ENCODE measurements at places on chromosomes 16 and 17.

GRCh38 chr17:75689441-75689873 lies 22.3 kb downstream of the SAP30BP start:
- DNase-seq: no peak
- H3K27ac ChIP-seq: no peak overlapping the region
- H3K4me1 ChIP-seq: peaks cover 18% of the 10 kb centered on the region
- H3K36me3 ChIP-seq: peaks cover 30% of the 10 kb centered on the region

- no peak overlapping the region for H3K4me3 ChIP-seq
- peaks cover 25% of the 10 kb centered on the region for H3K4me1 ChIP-seq
- H3K36me3 ChIP-seq: no peaks in the 10 kb centered on the region
- H3K27me3 ChIP-seq: no peaks in the 10 kb centered on the region
- no peak overlapping the region for H3K27ac ChIP-seq
Measured at GRCh38 chr16:85158743-85159178, 46.5 kb upstream of the CIBAR2 start.

GRCh38 chr16:85567101-85567866 lies 45.8 kb upstream of the GSE1 start:
- no peaks in the 10 kb centered on the region for H3K27me3 ChIP-seq
- peaks cover 4% of the 10 kb centered on the region for H3K36me3 ChIP-seq
- peaks cover 18% of the 10 kb centered on the region for H3K4me1 ChIP-seq
- no peak overlapping the region for H3K4me3 ChIP-seq

DNA sequence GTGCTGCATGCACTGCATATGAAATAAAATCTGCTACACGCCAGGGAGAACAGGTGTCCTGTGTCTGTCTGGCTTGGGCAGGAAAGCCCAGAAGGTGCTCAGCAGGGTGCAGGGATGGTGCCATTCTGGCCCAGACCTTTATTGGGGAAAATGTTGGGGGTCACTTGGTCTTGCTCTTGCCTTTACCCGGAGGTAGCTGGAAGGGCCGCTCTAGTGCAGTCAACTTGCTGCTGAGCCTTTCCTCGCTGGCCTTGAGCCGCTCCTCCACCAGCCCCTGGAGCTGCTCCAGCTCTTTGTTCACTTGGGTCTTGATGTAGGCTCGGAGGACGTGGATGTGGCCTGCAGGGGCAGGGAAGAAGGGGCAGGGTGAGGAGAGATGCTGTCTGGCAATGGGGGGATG lies 4.5 kb downstream of the CFAP119 start:
- H3K4me3 ChIP-seq: no peak overlapping the region
- H3K27me3 ChIP-seq: no peaks in the 10 kb centered on the region
- DNase-seq: no peak
- peaks cover 5% of the 10 kb centered on the region for H3K4me1 ChIP-seq
- H3K36me3 ChIP-seq: peaks cover 32% of the 10 kb centered on the region

- H3K4me3 ChIP-seq: no peak overlapping the region
- no peak overlapping the region for H3K27ac ChIP-seq
- DNase-seq: no peak
- H3K27me3 ChIP-seq: no peaks in the 10 kb centered on the region
- no peaks in the 10 kb centered on the region for H3K4me1 ChIP-seq
- no peaks in the 10 kb centered on the region for H3K36me3 ChIP-seq
Measured at GRCh38 chr16:26642047-26642664, 424.6 kb upstream of the C16orf82 start.

DNA sequence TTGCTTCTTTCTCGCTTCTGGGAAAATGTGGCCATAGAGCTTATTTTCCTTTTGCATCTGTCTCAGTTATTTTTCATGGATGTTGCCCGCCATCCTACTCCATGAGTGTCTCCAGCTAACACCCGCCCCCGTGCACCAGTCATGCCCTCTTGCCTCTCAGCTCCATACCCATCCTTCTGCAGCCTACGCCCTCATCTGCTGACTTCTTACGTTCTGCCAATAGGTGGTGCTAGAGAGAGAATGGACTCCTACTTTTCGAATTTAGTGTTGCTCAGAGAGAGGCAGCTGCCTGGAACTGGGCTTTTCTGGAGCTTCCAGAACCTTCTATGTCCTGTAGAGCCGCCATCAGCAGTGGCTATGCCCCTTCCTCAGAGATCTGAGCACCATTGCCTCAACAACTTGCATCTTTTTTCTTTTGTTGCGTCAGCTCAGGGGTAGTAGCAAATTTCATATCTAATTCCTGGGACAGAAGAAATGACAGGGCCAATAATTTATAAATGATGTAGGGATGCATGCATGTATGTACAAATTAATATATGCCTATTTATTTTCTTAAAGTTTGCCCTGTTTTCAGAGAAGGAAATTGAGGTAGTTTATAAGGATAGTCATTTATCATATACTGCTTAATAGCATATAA lies 119.7 kb upstream of the MYOCD start:
- no peaks in the 10 kb centered on the region for H3K36me3 ChIP-seq
- peaks cover 4% of the 10 kb centered on the region for H3K4me1 ChIP-seq
- no peak overlapping the region for H3K27ac ChIP-seq
- H3K4me3 ChIP-seq: no peak overlapping the region
- DNase-seq: peak; percentile 63
- no peaks in the 10 kb centered on the region for H3K27me3 ChIP-seq

DNA sequence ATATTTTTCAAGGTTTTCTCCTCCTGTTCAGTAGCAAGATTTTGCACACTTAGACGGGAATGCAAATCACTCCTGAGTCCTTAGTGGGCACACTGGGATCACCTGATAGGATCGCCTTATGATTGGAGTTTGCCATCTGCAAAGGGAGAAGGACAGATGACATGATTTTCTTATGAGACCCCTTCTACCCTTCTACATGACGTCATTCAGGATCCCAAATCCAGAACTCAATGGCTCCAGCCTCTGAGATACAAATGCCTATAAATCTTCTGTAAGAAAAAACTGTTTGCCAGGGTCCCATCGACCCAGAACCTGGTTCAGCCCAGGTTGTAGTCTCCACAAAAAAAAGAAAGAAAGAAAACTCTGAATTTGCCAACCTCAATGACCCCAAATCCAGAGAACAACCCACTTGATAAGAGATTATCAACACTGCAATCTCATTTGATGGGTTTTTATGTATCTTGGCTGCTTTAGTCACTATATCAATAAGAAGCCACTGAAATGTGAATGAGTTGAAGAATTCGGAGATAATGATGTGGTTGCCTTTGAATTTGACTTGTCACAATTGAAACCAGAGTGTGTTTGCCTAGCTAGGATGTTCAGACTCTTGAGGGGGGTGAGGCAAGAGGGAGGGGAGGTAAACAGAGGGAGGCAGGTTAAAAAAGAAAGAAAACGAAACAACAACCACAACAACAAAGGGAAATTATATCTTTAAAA lies 6.7 kb downstream of the ZNF423 start:
- no peak overlapping the region for H3K27ac ChIP-seq
- peaks cover 38% of the 10 kb centered on the region for H3K27me3 ChIP-seq
- no peak for DNase-seq
- H3K36me3 ChIP-seq: no peaks in the 10 kb centered on the region

- no peak overlapping the region for H3K27ac ChIP-seq
- peaks cover 29% of the 10 kb centered on the region for H3K36me3 ChIP-seq
- no peak for DNase-seq
- H3K4me3 ChIP-seq: no peak overlapping the region
- peaks cover 18% of the 10 kb centered on the region for H3K4me1 ChIP-seq
- H3K27me3 ChIP-seq: no peaks in the 10 kb centered on the region
Measured at GRCh38 chr16:15980329-15980728, 30.9 kb downstream of the ABCC1 start.

- H3K27ac ChIP-seq: no peak overlapping the region
- no peak for DNase-seq
- H3K4me1 ChIP-seq: peaks cover 6% of the 10 kb centered on the region
- peaks cover 24% of the 10 kb centered on the region for H3K27me3 ChIP-seq
Measured at GRCh38 chr16:88882358-88883030, 16.0 kb upstream of the PABPN1L start.

DNA sequence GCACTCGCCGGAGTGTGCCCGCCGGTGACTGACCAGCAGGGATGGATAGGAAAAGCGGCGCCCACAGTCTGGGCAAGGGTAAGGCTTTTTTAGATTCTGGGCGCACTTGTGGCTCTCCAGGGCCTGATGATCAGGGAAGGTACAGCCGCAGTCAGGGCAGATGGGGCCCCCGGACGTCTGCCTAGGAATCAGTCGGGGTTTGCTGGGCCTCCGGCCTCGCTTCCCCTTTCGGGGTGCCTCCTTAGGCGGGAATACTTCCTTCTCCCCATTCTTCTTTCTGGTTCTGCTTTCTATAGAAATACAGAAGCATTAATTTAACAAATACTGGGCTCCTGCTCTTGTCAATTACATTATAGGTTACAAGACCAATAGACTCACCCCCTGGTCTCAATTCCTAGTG lies 5.0 kb downstream of the ZNF689 start:
- DNase-seq: no peak
- H3K4me1 ChIP-seq: peaks cover 6% of the 10 kb centered on the region
- H3K27me3 ChIP-seq: no peaks in the 10 kb centered on the region
- no peak overlapping the region for H3K27ac ChIP-seq

GRCh38 chr16:67883872-67884261 lies 818 bp upstream of the NRN1L start:
- H3K27ac ChIP-seq: no peak overlapping the region
- no peak overlapping the region for H3K4me3 ChIP-seq
- H3K4me1 ChIP-seq: peaks cover 4% of the 10 kb centered on the region

GRCh38 chr17:31674717-31675349 lies 184.2 kb downstream of the COPRS start:
- no peaks in the 10 kb centered on the region for H3K27me3 ChIP-seq
- peak; percentile 80 for DNase-seq
- peaks cover 7% of the 10 kb centered on the region for H3K4me1 ChIP-seq

- H3K27ac ChIP-seq: peak overlapping the region; percentile 7
- no peak overlapping the region for H3K4me3 ChIP-seq
- H3K27me3 ChIP-seq: no peaks in the 10 kb centered on the region
- H3K36me3 ChIP-seq: no peaks in the 10 kb centered on the region
Measured at GRCh38 chr17:2965621-2966595, 97.5 kb downstream of the OR1D5 start.

GRCh38 chr16:5032748-5033167 lies 977 bp downstream of the NAGPA start:
- no peaks in the 10 kb centered on the region for H3K27me3 ChIP-seq
- no peak overlapping the region for H3K27ac ChIP-seq
- H3K4me3 ChIP-seq: peak overlapping the region; percentile 86

DNA sequence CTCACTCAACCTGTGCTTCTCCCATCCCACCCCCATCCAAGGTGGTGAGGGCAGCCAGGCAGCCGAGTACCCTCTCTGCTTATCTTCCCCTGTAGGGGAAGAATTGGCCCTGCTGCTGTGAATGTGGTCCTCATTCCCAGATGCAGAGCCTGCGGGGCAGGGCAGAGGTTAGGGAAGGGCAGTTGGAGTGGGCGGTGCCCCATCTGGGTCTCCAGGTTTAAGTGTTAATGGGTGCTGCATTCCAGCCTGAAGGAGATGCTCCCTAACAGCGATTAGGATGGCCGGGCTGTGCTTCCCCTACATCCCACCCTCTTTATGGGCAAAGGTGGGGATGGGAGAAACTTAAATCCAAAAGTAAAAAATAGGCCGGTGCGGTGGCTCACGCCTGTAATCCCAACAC lies 12.1 kb downstream of the TMEM95 start:
- no peak overlapping the region for H3K4me3 ChIP-seq
- no peak overlapping the region for H3K27ac ChIP-seq
- DNase-seq: no peak
- H3K36me3 ChIP-seq: no peaks in the 10 kb centered on the region

DNA sequence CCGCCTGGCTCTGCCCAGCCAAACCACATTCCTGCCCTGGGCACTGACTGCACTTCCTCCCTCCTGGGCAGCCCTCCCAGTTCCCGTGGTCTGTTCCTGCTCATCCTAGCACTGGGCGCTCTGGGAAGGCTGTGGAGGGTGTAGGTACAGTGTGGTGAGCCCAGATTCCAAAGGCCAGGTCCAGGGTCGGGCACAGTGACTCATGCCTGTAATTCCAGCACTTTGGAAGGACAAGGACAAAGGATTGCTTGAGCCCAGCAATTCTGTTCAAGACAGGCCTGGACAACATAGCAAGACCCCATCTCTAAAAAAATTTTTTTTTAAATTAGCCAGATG lies 30.6 kb downstream of the C16orf74 start:
- H3K27me3 ChIP-seq: no peaks in the 10 kb centered on the region
- H3K27ac ChIP-seq: no peak overlapping the region
- H3K4me3 ChIP-seq: no peak overlapping the region
- peaks cover 3% of the 10 kb centered on the region for H3K4me1 ChIP-seq

DNA sequence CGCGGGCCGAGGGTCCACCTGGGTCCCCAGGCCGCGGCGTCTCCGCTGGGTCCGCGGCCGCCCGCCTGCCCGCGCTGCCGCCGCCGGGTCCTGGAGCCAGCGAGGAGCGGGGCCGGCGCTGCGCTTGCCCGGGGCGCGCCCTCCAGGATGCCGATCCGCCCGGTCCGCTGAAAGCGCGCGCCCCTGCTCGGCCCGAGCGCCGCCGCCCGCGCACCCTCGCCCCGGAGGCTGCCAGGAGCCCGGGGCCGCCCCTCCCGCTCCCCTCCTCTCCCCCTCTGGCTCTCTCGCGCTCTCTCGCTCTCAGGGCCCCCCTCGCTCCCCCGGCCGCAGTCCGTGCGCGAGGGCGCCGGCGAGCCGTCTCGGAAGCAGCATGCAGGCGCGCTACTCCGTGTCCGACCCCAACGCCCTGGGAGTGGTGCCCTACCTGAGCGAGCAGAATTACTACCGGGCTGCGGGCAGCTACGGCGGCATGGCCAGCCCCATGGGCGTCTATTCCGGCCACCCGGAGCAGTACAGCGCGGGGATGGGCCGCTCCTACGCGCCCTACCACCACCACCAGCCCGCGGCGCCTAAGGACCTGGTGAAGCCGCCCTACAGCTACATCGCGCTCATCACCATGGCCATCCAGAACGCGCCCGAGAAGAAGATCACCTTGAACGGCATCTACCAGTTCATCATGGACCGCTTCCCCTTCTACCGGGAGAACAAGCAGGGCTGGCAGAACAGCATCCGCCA lies 504 bp downstream of the FOXC2 start:
- peak overlapping the region; percentile 45 for H3K27ac ChIP-seq
- H3K4me1 ChIP-seq: peaks cover 6% of the 10 kb centered on the region
- H3K4me3 ChIP-seq: peak overlapping the region; percentile 98
- H3K27me3 ChIP-seq: no peaks in the 10 kb centered on the region
- H3K36me3 ChIP-seq: no peaks in the 10 kb centered on the region

DNA sequence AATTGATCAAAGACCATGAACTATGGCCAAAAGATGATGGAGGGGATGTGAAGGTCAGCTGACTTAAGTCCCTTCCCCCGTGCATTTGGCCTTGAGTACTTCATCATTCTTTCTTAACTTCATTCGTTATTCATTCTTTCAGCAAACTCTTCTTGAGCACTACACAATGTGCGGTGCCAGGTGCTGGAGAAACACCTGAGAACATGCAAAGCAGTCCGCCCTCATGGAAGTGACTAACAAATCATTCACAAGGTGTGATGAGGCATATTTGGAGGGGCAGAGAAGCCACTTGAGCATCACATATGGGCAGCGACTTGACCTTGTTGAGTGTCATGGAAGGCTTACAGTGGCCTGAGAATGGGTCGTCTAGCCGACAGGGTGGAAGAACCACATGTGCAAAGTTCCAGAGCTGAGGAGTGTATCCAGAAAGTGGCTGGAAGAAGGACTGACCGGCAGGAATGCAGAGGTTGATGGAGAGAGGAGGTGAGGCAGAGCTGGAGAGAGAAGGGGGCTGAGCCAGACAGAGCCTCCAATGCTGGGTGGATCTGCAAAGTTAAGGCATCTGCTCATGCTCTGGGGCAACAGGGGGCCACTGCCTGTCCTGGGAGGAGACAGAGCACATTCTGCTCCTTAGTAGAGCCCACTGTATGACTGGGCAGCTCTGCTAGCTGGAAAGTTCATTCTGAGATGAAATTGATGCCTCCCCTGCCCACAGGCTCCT lies 25.1 kb upstream of the EIF1 start:
- H3K27me3 ChIP-seq: peaks cover 3% of the 10 kb centered on the region
- H3K4me3 ChIP-seq: no peak overlapping the region
- no peak for DNase-seq

- H3K4me1 ChIP-seq: peaks cover 6% of the 10 kb centered on the region
- H3K4me3 ChIP-seq: no peak overlapping the region
- H3K27me3 ChIP-seq: no peaks in the 10 kb centered on the region
- H3K27ac ChIP-seq: no peak overlapping the region
Measured at GRCh38 chr16:75927810-75928209, 201.5 kb upstream of the CPHXL start.
